NCI-H524 treated with DMSO at 0.1 percent for 48 hours (cell line): ENCODE measurements at places on chromosomes 6 and 20.

GRCh38 chr6:30044630-30045029, 16.4 kb upstream of the POLR1H start:
- no peak for DNase-seq

DNA sequence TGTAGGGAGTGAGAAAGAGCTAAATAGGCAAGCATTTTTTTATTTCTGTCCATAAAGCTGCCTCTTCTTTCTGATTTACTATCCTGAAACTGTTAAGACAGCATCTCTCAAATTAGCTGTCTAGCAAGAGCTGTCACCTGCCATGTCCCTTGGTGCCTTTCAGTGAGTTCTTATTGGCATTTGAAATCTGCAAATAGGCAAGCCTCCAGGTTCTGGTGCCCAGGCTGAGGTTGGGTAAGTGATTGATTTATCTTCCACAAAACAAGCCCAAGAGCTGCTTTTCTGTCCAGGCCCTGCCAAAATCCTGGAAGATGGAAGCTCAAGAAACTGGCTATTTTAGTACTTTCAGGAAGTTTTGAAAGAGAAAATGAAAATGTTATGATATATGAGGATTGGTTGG, 22.4 kb downstream of the MANEA start:
- DNase-seq, result no peak

- DNase-seq, result no peak
Measured at GRCh38 chr6:51289041-51289440, 470.4 kb downstream of the TFAP2B start.

DNA sequence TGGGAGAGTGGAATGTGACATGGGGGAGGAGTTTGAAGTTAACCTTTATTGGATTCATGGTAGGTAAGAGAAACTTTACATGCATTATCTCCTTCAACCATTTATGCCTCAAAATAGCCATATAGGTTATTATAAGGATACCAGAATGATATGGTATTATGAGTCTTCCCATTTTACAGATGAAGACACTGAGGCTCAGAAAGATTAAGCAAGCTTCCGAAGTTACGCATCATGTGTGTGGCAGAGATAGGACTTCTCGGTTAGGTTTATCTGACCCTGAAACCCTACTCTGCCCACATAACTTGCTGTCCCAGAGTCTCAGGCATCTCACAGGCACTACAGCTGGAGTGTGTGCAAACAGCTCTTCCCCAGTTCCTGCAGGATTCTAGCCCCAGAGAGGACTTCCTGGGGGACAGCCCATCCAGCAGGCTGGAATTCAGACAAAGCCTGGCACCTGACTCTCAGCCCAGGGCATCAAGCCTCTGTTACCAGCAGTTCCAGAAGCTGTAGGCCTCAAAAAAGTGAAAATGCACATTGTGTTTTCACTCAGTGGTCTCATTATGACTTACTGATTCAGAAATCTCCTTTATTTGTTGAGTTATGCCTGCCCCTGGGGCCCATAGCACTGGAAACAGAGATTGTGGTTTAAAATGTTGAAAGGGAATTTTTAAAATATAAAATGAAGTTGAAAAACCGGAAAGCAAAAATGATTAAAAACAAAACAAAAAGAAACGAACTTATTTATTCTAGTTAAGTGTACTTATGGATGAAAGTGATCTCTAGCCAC, 512.8 kb upstream of the CHD6 start:
- no peak for DNase-seq

- DNase-seq, result no peak
Measured at GRCh38 chr6:155980768-155981079, 525.1 kb upstream of the NOX3 start.
